ENCODE measurements at places on chromosomes 2 and 18.

DNA sequence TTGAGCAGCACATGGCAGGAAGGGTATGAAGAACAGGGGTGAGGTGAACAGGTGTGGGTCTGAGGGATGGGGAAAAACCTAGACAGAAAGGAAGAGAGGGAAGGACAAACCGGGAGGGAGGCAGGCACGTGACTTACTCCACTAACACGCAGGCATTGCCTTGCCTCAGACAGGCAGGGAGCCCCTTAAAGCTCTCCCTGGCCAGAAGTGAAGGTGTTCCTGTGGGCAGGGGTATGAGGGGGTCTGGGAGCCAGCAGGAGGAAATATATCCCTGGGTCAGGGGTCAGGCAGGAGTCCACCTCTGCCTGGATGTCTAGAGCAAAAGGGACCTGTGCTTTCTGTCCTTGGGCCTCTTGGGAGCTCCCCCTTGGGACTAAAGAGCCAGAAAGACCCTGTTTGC lies 135.3 kb upstream of the EPAS1 start:
- no peak for DNase-seq

DNA sequence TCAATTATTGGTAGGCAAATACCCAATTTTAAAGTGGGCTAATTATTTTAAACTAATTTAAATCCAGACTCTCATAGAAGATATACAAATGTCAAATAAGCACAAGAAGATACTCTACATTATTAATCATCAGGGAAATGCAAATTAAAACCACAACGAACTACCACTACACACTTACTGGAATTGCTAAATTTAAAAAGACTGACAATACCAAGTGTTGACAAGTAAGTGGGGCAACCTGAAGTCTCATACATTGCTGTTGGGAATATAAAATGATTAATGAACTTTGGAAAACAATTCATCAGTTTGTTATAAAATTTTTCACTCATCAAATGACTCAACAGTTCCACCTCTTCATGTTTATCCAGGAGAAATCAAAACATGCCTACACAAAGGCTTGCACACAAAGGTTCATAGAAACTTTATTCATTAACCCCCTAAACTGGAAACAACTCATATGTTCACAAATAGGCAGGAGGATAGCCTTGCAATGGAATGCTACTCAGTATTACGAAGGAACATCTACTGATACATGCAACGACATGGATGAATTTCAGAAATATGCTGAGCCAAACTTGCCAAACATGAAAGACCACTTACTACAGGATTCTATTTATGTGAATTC lies 120.8 kb downstream of the MCFD2 start:
- DNase-seq = no peak

GRCh38 chr2:120914839-120915521 lies 179.3 kb downstream of the GLI2 start:
- no peak for DNase-seq

DNA sequence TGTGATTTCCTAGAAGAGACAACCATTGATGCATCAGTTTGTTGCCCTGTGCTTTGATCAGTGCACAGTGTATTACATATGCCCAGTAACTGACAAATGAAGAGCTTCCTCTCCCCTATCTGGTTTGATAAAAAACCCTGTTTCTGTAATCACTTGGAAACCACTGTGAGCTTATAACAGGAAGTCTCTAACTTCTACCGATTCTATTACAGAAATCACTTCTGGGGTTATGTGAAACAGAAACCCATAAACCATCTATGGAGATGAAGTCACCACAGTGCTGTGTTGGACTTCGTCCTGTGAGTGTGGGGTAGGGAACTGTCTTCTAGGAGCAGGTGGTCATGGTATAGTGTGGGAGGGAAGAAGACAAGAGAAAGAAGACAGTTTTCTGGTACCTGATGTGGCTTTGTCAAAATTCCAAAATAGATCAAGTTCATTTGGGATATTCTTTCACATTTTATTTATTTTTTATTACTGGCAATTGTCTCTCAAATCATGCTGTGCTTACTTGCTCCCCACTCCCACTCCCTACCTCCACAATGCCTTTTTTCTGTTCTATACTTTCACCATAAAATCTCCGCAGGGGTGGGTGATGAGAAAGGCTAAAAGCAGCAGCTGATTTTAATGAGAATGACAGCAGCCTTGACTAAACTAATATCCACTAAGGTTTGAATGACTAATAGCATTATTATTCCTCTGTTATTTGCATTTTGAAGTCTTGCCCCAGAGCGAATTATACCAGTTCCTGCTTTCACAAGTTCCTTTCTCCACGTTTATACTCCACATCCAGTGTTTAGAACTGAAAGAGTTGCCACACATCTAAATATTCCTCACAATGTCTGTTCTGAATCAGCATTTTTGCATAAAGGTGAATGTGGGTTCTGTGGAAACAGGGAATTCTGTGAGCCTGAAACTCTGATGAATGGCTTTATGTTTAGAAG lies 41.7 kb upstream of the RND3 start:
- DNase-seq = no peak

- no peak for DNase-seq
These were observed 9.9 kb downstream of the PLA2R1 start for GRCh38 chr2:160052531-160052930.

DNA sequence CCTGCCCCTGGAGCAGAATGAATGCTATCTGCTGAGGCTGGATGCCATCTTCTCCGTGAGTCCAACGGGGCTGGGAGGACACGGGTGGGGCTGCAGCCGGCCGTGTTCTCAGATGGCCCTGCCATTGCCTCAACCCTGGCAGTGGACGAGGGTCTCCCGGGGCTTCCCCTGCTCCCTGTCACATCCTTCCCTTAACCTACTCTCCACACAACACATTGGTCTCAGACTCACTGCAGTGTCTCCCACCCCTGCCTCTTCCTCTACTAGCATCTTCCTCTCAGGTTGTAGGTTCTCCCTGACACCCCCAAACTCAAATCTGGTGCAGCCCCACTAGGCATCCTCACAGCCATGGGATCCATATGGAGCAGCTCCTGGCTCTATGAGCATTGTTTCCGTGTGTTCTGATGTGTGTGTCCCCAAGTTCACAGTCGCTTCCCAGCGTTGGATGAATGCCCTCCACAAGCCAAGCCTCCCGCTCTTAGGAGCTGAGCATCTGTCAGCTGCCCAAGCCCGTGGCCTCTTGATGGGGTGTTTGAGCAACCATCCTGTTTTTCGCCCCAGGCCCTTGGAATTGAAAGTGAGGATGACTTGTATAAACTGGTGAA lies 27.8 kb downstream of the OTOF start:
- no peak for DNase-seq

GRCh38 chr2:56148825-56149224 lies 35.0 kb upstream of the CCDC85A start:
- DNase-seq = no peak

DNA sequence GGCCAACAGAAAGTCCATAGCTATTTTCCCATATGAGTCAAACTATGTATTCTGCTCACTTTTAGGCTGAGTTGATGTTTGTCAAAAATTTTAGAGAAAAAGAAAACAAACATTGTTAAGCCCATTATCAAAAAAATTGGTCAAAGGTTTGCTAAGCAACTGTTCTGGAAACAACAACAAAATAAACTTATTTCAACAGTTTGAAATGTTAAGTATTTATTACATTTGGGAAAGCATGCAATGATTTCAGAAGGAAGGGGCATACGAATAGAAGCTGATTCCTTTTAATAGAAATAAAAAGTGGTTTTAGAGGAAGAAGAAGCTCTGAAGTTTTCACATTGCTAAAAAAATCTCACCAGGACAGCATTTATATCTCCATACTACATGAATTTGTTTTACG lies 1837.5 kb upstream of the CELF4 start:
- DNase-seq = no peak

GRCh38 chr2:137435162-137435561 lies 529.1 kb upstream of the HNMT start:
- no peak for DNase-seq

- no peak for DNase-seq
These were observed 312.9 kb downstream of the NCKAP5 start for GRCh38 chr2:133255360-133255759.

DNA sequence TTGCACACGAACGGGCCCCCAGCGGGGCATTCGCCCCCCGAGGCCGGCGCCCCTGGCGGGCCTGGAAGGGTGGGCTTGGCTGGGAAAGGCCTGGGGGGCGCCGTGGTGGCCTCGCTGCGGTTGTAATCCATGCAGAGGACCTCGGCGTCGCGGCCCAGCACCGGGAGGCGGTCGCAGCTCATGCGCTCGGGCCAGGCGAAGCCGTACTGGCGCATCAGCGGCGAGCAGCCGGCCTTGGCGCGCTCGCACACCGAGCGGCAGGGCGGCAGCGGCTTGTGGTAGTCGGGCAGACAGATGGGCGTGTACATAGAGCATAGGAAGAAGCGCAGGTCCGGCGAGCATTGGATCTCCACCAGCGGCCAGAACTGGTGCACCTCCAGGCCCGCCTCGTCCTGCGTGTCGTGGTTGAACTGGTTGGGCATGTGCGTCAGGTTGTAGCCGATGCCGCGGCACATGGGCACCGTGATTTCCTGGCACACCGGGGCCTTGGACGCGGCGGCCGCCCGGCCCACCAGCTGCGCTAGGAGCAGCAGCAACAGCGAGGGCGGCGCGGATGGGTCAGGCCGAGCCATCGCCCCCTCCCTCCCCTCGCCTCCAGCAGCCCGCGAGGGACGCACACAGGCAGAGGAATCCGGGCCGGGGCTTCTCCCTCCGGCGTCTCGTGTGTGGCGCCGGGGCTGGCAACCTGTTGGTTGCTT lies 1.4 kb downstream of the FZD5 start:
- DNase-seq = peak; percentile 47

GRCh38 chr18:70243131-70243929 lies 37.8 kb upstream of the RTTN start:
- DNase-seq = no peak

- no peak for DNase-seq
These were observed 96.5 kb upstream of the SERTAD2 start for GRCh38 chr2:64750001-64750816.

DNA sequence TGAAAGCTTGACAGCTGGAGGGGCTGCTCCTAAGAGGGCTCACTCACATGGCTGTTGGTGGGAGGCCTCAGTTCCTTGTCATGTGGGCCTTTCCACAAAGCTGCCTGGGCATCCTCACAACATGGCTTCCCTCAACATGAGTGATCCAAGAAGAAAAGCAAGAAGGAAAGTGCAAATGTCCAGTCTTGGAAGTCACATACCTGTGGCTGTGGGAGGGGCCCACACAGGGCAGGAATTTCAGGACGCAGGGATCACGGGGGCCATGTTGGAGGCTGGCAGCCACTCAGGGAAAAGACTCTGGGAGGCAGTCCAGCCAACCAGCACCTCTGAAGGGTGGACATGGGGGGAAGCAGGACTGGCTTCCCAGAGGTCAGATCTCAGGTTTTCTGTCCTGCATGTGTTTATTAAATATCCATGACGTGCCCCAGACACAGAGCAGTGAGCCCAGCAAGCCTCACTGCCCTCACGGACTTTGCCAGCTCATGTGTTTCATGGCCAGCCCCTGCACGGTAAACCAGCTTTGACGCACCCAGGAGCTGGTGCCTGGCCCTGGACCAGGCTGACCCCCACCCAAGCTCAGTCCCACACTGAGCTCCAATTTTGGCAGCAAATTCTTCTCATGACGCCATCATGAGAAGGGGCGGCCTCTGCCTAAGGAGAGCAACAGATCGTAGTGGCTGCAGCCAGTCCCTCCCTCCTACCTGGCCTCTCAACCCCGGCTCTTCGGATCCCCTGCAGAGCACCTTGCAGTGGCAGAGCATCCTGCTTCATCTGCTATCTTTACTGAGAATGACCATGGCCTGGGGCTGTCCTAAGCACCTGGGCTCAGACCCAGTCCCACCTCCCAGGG lies 34.7 kb upstream of the GPR17 start:
- DNase-seq = no peak

All from DMS153 (cell line).